Lower lobe of right lung (tissue), 2 donors: ENCODE measurements at places on chromosomes 7 and 10. TPM values are rescaled to one million over a fixed set of nuclear protein-coding genes. Genes with fewer than 3 reads are reported as not detected.

- no peak overlapping the region for H3K4me3 ChIP-seq
- no peak overlapping the region for H3K27ac ChIP-seq
- no peaks in the 10 kb centered on the region for H3K4me1 ChIP-seq
- DNase-seq: peak; percentile 44
These were observed 241.5 kb upstream of the SP8 start for GRCh38 chr7:21028186-21028585.

DNA sequence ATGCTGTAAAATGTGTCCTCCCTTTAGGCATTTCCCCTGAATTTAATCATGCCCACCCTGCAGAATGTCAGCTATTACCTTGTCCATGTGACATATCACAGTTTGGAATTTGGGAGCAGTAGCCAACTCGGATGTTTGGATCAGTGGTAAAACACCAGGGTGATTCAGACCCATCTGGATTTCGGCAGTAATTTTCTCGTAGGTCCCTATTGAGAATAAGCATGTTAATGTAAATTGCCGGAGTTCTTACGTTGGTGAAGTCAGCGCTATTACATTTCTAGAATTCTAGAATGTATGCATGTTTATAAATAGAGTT is 44.1 kb downstream of the HGF start:
- no peak overlapping the region for H3K4me3 ChIP-seq
- DNase-seq: no peak
- no peak overlapping the region for H3K27ac ChIP-seq
- H3K36me3 ChIP-seq: no peaks in the 10 kb centered on the region
- H3K27me3 ChIP-seq: no peaks in the 10 kb centered on the region

GRCh38 chr10:9096288-9096687 is 1041.8 kb downstream of the GATA3 start:
- H3K4me3 ChIP-seq: no peak overlapping the region
- no peaks in the 10 kb centered on the region for H3K36me3 ChIP-seq
- H3K4me1 ChIP-seq: no peaks in the 10 kb centered on the region
- H3K27me3 ChIP-seq: no peaks in the 10 kb centered on the region

DNA sequence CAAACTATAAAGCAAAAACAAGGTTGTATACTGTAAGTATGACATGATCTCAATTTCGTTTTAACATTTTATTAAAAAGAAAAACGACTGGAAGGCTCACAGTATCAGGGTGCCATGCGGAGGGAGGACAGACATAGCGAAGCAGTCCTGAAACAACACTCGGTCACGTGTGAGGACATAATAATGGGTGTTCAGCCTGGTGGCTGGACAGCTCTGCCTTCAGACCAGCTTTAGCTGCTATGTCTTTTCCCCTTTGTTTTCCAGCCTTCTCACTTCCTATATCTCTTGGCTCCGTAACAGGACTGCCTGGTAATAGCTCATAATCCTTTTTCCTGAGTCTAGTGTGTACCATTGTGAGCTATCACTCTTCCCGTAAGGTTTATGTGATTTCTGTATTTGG is 18.4 kb upstream of the KLF14 start:
- no peaks in the 10 kb centered on the region for H3K27me3 ChIP-seq
- no peak for DNase-seq
- H3K4me1 ChIP-seq: no peaks in the 10 kb centered on the region
- no peak overlapping the region for H3K4me3 ChIP-seq

- H3K4me1 ChIP-seq: no peaks in the 10 kb centered on the region
- no peak for DNase-seq
- no peak overlapping the region for H3K27ac ChIP-seq
- H3K36me3 ChIP-seq: no peaks in the 10 kb centered on the region
- no peak overlapping the region for H3K4me3 ChIP-seq
- no peaks in the 10 kb centered on the region for H3K27me3 ChIP-seq
These were observed 6.5 kb upstream of the CHST3 start for GRCh38 chr10:71957546-71958275.

GRCh38 chr7:20113427-20114027 is 103.7 kb downstream of the MACC1 start:
- DNase-seq: no peak
- H3K27ac ChIP-seq: no peak overlapping the region
- H3K27me3 ChIP-seq: no peaks in the 10 kb centered on the region
- no peaks in the 10 kb centered on the region for H3K36me3 ChIP-seq
- H3K4me1 ChIP-seq: no peaks in the 10 kb centered on the region

DNA sequence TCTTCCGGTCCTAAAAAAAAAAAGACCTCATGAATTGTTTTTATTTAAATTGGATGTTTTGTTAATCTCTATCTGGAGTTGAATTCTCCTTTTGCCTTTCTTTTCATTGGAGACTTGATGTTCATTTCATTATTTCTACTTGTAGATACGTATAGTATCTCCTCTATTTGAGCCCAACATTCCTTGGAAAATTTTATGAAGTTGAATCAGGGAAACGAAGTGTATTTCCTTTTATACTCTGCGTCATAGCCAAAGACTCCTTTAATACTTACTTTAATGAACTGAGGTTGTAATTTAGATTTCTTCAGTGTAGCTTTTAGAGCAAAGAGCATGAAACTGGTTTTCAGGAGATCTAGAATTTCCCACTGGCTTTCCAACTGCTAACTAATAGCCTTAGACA is 132.4 kb downstream of the KIAA1217 start:
- no peak overlapping the region for H3K4me3 ChIP-seq
- H3K4me1 ChIP-seq: peaks cover 18% of the 10 kb centered on the region
- H3K27ac ChIP-seq: no peak overlapping the region
- no peak for DNase-seq
- H3K36me3 ChIP-seq: no peaks in the 10 kb centered on the region
- no peaks in the 10 kb centered on the region for H3K27me3 ChIP-seq

OPN4 gene
- total RNA-seq: not detected

SPDYE6 gene
- not detected for total RNA-seq

TRIM50 gene
- total RNA-seq: not detected

TUBAL3 gene
- not detected for total RNA-seq
